ENCODE measurements at places on chromosomes 5 and 9.

DNA sequence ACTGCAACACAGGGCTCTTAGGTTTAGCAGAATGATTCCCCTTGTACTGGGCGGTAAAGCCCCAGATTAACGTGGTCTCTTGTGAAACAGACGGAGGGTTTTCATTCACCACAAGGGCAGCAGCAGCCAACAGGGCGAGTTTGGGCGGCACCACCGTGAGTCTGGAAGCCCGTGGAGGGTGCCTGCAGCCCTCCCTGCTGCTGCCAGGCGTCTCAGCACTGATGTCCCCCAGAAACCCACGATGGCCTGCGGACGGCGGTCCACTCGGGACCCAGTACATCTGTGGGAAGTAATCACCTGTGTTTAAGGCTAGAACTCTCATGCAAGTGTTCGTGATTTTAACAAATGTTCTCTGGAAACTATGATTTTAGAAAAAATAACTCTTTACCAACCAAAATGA is 67.8 kb downstream of the IRX2 start:
- no peak for DNase-seq

DNA sequence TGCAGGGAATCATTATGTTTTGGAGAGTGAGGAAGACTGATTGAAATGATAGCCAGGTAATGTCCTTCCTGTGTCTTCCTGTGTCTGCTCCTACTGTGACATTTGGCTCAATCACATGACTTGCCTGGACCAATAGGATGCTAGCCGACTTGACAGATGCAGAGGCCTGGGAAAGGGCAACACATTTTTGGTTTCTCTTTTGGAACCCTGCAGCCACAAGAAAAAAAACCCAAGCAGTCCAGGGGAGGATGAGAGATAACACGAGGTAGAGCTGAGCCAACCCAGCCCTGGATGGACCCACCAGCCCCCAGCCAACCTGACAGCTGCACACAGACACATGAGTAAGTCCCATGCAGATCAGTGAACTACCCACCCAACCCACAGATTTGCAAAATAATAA is 256.1 kb upstream of the SMARCA2 start:
- DNase-seq, result no peak

DNA sequence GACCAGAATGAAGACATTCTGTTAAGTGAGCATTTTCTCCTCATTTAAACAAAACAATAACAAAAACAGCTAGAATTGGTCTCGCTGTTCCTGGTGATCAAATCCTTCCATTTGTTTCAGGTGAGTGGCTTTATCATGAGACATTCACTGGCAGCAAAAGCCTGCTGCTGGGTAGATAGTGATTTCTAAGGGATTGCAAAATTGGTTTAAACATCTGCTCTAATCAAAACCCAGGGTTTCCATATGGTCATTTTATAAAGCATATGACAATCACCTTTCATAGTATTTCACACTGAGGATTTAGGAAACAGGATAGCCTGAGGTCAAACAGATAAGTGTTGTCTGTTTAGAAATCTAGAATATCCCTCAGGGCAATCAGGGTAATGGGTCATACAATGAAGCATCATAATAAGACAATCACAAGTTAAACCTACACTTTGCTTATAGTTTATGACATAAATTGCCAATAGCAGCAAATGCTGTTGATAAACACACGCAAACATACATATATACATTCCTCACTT is 769.6 kb upstream of the C9orf72 start:
- DNase-seq, result no peak

GRCh38 chr5:102866237-102866600 is 111.1 kb downstream of the PAM start:
- no peak for DNase-seq

- DNase-seq, result no peak
Observed at GRCh38 chr9:5025416-5025815, 40.3 kb downstream of the JAK2 start.

DNA sequence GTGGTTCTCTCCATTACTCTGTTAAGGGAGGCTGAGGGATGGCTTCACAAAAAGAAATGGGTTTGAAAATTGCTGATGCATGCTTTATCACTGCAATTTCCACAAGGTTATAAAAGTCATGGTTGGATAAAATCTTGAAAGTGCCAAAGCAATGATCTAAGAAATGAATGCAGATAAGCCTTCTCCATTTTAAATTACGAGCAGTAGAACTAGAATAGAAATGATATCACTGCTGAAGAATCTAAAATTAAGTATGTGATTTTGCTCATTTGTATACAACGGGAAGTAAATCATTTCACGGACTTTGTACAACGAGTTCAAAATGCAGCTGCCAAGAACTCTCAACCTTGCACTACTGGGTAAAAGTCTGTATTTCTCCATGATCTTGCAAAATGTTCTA is 299.0 kb downstream of the PRELID2 start:
- no peak for DNase-seq

GRCh38 chr5:68159224-68159951 is 56.2 kb upstream of the PIK3R1 start:
- DNase-seq, result no peak

GRCh38 chr9:96006961-96007360 is 131.5 kb downstream of the ERCC6L2 start:
- no peak for DNase-seq

DNA sequence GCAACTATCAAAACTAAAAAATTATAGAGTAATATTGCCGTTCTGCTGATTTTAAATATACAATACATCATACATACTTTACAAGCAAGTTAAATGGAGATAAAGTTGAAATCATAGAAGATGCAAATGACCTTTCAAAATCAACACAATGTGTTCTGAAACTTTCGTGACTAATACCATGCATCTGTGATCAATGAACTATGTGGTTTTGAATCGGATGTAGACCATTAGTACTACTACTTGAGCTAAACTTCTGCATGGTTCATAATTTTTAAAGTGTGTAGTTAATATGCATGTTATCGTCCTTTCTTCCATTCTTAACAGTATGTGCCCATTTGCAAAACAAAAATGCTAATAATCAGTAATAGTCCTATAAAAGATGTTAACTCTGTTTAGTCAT is 11.3 kb upstream of the PHF2 start:
- no peak for DNase-seq

GRCh38 chr5:152907488-152908245 is 502.6 kb upstream of the NMUR2 start:
- no peak for DNase-seq

DNA sequence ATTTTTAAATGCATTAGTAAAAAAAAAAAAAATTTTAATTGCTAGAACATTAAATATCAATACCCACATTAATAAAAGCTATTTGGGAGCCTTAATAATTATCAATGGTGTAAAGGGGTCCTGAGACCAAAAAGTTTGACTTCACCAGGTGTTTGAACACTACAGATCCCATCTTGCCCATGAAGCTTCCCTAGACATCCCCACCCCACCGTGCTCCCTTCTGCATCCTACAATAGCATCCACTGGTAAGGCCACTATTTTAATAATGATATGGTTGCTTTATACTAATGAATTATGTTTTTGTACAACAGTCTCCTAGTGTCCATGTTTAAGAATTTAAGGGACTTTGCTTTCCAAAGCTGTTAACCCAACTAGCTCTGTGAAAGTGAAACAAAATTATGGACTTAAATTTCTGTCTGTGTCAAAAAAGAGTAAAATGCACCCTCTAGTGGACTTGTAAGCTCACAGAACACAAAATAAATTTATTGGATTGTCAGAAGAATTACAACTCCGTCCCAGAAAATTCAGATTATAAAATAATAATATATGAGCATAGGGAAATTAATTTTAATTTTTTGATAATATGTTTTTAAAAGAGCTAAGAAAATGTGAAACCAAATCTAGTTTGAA is 76.0 kb downstream of the ARL15 start:
- DNase-seq, result no peak

GRCh38 chr9:136267261-136268111 is 21.9 kb upstream of the QSOX2 start:
- peak; percentile 72 for DNase-seq

GRCh38 chr5:52864371-52864770 is 76.7 kb downstream of the ITGA1 start:
- DNase-seq, result no peak

DNA sequence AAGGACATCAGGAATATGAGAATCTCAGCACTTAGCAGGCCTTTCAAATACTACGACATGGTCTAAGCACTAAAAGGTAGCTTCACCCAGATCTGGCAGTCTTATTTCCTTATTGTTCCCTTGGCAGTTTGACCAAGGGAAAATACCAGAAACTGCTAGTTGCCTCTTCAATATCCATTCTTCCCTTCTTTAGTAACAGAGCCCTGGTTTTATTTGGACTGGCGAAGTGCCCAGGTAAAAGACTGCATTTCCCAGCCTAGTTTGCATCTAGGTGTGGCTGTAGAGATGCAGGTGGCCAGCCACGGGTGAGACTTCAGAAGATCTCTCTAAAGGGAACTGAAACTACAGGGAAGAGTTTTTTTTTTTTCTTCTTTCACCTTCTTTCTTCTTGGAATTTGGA is 21.6 kb downstream of the DMRT2 start:
- DNase-seq, result no peak

DNA sequence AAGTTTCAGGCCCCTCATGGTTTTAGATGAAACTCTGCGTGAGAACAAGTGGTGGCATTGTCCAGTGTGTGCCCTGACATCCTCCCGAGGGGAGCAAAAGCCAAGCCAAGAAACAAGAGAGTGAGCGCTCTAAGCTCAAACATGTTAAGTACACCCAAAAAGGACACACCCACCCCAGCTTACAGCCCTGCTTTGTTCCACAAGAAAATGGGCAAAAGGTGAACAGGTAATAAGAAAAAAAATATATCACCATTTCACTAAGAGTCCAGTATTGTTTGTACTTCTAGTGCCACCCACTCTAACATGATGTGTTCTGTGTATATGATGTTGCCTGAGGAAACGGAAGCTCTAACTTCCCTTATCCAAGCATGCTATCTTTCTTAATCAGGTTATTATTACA is 278.2 kb downstream of the SLIT3 start:
- no peak for DNase-seq

GRCh38 chr5:173909199-173909598 is 21.1 kb downstream of the CPEB4 start:
- DNase-seq, result no peak

DNA sequence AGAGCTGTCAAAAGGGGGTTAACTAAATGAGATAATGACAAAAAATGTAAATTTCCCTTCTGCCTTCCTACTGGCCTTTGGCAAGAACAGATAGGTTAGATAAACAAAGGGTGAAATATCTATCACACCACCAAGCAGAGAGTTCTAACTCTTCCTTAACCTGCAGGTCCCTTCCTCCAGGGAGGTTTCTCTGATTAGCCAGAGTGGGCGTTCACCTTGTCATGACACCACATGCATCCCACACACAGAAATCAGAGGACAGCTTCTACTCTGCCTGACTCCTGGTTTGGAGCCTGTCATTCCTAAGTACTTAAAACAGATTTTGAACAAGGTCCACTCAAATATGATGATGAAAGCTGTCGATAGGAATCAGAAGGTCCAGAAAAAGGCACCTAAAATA is 180.0 kb downstream of the CDK5RAP2 start:
- DNase-seq, result no peak

GRCh38 chr5:151123897-151124751 is 33.5 kb downstream of the ANXA6 start:
- DNase-seq, result peak; percentile 80

DNA sequence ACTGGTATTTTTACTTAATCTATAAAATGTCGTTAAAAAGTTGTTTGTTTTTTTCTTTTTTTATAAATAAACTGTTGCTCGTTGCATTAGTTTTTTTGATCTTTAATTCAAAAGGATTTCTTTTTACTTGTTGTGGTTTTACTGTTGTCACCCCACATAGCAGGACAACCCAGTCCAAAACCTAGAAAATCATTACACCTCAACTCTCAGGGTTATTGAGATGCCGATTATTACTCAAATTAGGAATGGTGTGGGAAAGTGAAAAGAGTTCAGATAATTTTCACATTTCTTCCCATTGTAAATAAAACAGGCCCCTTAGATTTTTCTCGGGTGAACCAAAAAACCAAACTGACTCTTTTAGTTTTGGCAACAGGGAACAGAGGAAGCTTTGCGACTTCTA is 17.4 kb upstream of the CTSL start:
- DNase-seq, result no peak

DNA sequence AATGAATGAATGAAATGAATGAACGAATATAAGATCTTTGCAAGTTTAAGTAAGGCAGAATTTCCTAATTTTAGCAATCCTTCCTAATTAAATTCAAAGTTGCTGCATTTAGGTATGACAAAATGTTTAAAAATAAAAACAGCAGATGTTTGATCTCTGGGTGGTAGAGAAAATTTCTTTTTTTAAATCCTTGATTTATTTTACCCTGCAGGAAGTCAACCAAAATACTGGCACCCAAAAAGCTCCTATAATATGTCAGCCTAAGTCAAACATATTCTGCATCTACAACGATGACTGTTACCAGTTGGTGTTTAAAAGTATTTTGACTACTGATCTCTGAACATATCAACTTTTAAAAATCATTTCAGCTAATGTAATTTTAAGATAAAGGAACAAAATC is 58.4 kb downstream of the TTC39B start:
- no peak for DNase-seq

GRCh38 chr9:31470051-31470450 is 914.4 kb upstream of the ACO1 start:
- DNase-seq, result no peak

DNA sequence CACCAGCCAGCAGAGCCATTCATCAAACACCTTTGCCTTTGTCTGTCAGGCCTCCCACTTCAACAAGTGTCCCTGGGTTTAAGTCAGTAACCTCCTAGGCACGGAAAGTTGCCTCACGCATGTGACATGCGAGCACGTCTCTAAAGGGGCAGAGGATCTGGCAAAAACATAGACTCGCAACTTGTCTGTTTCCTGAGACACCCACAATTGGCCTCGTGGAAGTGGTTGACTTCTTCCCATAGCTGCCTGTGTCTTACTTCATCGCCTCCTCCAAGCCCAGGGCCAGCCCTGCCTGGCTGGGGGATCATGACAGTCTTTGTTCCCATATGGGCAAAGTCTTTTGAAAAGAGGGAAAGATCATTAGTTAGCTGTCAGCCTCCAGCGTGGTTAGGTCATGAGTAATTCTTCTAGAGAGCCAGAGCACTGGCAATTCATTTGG is 35.5 kb upstream of the GLRX start:
- DNase-seq, result no peak

- DNase-seq, result no peak
Observed at GRCh38 chr5:149633476-149634350, 52.4 kb downstream of the ARHGEF37 start.

DNA sequence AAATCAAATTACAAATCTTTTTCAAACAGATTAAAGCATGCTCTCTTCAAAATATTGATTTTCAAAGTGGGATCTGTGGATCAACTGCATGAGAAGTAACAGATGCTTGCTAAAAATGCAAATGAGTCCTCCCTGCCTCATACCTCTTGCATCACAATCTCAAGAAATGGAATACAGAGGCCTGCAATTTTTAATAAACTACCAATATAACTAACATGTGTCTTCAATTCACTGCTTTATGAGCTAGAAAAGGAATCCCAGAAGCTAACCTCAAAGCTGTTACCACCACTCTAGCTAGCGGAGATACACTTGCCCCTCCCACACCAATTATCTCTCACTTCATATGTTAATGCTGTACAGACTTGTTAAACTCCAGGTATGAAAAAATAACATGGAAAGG is 9.6 kb downstream of the OR13C5 start:
- no peak for DNase-seq

Data from activated B cell treated with CpG ODN at 0.5 μM for 24 hours (primary cell).